CD8-positive, alpha-beta T cell (primary cell): ENCODE measurements at places on chromosomes 7 and 10.

DNA sequence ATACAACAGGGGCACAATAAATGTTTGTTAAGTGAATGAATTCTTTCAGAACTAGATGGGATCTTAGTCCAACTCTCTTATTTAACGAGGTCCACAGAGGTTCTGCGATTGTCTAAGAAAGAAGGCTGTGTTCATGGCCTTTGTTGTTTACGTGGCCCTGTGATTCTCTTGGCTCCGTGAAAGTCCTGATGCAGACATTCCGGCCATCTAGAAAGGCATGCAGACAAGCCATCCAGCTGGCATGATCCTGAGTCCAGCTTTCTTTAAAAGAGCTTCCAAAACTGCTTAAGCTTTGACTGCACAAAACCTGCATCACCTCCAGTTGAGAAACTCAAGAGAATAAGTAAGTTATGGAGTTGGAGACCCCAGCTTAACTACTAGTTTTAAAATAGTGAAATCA, 26.0 kb downstream of the EGFR start:
- DNase-seq = no peak

DNA sequence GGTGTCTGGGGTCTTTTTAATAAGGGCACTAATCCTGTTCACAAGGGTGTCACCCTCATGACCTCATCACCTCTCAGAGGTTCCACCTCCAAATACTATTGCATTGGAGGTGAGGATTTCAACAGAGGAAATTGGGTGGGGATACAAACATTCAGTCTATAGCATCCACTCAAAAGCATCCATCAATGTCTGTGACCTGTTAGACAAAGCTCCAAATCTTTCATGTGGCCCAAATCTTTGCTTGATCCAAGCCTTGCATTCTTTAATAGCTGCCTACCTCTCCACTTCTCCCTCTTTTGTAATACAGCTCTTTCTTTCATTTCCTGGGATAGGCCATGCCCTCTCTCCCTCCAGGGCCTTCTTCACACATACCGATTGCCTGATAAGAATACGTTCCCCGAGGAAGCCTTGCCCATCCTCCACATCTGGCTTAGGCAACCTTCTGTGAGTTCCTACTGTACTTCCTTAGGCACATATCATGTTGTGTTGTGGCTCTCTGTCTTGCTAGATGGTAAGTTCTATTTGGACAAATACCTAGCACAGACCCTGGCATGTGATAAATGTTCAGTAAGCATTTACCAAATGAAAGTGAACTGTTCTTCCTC, 66.1 kb downstream of the CREM start:
- no peak for DNase-seq

- no peak for DNase-seq
Observed at GRCh38 chr7:41621953-41622831, 80.7 kb downstream of the INHBA start.

- DNase-seq = no peak
Observed at GRCh38 chr7:21345361-21345760, 82.5 kb upstream of the SP4 start.

DNA sequence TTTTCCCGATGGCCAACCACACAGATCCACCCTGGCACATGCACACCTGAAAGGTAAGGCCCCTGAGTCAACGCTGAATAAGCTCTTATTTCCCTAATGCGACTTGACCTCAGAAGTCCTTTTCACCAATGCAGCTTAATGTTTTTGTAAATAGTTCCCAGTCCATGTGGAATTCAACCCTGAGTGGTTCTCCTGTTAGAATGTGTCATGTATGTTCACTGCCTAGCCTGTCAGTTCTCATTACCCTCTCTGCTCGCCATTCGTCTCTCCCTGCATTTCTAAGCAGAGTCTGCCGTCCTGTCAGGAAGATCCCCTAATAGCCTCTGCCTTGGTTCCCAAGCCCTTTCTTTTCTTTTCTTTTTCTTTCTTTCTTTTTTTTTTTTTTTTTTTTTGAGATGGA, 392.6 kb upstream of the SHH start:
- DNase-seq = no peak

GRCh38 chr7:75638594-75639070, 100.1 kb downstream of the HIP1 start:
- no peak for DNase-seq

DNA sequence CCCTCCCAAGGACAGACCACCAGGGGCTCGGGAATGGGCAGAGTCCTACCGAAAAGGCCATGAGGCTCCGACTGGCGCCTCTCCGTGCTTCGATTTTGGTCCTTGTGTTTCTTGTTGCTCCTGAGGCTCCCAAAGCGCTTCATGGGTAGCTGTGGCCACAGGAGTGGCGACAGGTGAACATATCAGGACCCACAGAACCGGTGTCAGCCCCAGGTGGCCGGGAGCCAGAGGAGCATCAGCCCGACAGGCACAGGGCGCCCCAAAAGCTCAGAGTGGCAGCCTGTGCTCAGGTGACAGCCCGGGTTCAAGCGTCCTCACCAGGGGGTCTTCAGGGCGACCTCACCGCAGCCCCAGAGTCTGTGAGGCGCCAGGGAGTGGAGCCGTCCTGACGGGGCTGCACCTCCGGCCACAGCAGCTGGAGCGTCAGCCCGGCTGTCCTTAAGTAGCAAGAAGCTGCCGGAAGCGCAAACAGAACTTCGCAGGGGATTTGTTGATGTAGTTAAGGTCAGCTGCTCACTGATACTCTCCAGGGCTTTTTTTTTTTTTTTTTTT, 141.0 kb downstream of the PRKAG2 start:
- no peak for DNase-seq

DNA sequence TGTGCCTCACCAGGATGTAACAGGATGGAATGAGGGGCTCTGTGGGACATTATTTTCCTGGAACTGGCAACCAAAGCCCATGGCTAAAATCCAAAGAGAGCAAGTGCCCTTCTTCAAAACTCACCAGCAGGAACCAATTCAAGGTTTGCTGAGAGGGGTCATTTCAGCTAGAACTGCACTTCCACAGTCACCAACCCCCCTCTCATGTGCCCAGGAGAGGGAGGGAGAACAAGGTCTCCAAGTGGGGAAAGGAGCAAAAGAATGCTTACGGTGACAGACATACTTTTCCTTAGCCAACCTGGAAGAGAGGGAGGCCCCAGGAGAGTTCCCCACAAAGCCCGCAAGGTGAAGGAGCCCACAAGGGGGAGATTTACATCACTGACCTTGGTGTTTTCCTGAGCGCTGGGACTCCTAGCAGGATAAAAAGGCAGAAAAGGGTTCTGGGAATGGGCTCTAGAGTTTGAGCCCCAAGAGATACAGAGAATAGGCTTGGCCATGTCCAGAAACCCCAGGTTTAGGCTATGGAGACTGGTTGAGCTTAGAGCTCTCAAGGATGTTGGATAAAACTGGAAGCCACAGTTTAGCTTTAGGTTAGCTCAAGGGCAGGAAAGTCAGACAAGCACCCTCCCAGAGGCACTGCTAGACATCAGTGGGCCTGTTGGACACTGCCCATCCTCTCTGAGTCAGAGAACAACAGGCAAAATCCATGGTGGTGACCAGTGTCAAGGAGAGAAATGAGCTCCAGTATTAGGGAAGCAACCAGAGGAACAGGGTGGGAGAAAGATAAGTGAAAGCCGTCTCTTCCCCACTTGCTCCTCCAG, 63.9 kb upstream of the GHITM start:
- DNase-seq = no peak

DNA sequence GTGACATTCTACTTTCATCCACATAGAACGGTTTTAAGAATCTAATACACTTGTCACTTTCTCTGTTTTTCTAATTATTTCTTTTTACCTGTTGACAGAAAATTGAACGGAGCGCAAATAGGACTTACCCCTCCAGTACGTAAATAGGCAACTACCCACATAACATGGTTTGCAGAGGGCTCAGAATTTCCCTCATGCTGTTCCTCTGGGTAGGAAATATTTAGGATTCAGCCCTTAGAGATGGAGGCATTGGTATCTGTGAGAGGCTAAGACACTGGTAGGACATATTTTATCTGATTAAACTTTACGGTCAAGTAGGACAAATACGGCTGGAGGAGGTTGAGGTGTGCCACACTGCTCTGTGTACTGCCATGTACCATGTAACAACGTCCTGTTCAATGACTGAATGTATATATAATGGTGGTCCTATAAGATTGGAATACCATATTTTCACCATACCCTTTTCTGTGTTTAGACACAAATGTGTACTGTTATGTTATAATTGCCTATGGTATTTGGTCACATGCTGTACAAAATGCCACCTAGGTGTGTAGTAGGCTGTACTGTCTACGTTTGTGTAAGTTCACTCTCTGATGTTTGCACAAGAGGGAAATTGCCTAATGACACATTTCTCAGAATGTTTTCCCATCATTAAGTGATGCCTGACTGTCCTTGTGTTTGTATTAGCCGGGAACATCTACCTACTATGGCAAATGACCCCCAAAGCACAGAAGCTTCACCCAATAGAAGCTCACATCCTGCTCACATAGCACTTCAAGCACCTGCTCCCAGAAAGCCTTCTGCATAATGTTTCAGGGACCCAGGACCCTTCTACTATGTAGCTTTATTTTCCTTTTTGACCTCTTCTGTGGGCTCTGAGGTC, 429.4 kb upstream of the AKR1E2 start:
- no peak for DNase-seq

DNA sequence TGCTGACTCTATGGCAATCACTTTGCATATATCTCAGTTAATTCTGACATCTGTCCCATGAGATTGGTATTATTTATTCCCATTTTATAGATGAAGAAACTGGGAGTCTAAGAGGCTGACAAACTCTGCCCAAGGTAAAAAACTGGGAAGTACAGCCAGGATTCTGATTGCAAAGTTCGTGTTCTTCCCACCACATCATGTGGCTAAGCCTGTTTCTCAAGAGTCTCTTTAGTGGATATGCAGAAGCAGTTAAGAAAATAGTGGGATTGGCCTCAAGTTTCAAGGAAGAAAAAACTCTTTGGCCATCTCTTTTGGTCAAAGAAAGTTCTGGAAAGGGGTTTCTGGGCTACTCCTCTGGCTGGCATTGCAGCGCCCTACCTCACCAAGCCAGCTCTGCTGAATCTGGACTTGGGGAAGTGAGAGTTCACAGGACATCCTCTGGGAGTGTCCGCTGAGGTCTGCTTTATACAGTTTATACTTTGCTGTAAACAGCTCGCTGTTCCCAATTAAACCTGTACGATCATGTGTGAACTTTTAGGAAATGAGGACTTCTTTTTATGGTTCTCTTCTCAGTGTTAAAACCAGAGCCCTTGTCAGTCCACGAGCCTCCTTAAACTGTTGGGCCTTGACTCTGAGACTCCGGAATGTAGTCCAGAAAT, 12.2 kb upstream of the BMPR1A start:
- DNase-seq = no peak

DNA sequence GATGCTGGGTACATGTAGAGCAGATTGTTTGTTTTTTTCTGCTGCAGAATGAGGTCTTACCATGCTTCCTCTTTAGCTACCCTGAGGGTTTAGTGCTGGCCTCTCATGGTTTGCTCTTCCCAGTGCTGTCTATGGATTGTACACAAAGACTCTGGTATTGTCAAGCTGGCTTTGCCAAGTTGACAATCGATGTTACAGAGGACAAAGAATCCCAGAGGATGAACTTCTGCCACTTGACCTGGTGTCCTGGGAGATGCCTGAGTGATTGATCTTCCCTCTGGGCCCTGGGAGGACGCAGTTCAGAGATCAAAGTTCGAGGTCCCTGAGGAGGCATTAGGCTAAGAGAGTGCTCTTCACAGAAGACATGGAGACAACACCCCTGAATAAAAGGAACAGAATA, 865.4 kb downstream of the CCSER2 start:
- DNase-seq = no peak

DNA sequence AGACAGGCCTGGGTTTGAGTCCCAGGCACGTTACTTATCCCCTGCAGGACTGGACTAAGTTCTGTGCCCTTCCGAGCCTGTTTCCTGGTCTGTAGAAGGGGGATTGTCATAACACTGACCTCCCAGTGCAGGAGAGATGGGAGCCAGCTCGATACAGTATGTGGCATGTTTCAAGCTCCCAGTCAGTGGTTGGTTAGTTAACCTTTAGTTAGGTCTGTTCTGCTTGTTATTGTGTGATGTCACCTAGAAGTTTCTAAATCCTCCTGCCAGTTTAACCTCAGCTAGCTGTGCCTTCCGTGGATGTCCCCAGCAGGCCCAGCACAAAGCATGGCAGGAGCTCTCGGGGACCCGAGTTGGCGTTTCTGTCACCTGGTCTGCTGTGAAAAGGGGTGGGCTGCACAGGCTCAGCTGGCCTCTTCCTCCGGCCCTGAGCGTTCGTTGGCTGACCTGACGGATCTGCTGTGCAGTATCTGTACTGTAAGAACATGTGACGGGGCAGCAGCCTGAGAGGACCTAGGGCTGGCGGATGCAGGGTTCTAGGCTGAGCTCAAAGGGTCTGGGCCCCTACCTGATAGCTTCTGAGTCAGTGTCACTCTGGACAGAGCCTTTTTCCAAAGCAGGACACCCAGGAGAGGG, 53.0 kb downstream of the SPOCK2 start:
- no peak for DNase-seq

DNA sequence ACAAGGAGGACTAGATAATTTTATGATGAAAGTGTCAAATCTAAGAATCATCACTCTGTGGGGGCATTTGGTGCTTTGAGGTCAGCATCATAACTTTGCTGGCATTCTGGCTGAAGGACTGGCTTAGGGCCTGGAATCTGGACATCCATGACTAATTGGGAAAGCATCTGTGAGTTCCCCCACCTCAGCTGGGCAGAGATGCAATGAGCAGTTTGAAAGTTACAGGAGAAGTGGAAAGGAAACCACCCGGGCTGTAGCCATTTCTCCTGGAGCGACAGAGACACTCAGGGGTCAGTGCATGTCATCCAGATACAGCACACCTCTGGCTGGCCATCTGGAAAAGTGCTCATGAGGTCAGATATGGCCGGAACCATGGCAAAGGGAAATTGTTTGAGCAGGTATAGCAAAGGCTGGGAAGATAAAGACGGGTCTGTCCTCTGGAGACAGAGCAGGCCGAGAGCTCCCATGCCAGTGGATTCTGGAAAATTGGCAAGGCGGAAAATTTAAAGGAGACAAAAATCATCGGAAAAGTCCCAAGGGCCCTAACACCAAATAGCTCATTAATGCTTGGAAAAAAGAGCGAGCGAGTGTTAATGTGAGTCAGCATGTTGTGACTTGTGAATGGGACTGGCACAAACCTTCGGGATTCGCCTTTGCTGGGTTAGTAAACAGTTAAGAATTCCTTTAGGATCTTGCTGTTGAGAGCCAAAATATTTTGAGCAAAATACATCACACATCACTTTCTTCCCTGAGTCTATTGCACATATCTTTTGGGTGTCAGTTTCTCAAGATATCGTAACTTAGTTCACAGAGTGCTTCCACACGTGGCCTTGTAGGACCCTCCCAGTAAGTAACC, 188.4 kb upstream of the AGK start:
- DNase-seq = no peak

DNA sequence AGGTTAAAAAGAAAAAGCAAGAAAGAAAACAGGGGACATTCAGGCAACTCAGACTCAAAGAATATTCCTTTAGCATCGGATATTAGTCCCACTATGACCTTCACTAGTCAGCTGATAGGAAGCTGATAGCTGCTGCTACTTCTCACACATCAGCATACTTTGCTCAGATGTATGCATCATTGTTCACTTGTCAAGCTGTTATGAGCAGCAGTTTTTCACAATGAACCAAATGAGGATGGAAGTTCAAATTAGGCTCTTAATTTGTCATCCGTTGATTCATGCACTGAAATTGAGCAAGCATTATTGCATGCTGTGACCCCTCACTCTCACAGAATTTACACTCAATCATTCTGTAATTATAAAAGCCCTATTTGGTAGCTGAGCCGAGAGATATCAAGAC, 257.7 kb downstream of the SNX13 start:
- no peak for DNase-seq
